Left lung (tissue), 14 donors: ENCODE measurements at places on chromosomes 16 and 17. TPM values are rescaled to one million over a fixed set of nuclear protein-coding genes. Genes with fewer than 3 reads are reported as not detected.

NXPH3 gene
- 1.3 TPM for polyA plus RNA-seq

C1QTNF8 gene
- 0.10 TPM for polyA plus RNA-seq

XYLT1 gene
- 7.7 TPM for polyA plus RNA-seq

DNA sequence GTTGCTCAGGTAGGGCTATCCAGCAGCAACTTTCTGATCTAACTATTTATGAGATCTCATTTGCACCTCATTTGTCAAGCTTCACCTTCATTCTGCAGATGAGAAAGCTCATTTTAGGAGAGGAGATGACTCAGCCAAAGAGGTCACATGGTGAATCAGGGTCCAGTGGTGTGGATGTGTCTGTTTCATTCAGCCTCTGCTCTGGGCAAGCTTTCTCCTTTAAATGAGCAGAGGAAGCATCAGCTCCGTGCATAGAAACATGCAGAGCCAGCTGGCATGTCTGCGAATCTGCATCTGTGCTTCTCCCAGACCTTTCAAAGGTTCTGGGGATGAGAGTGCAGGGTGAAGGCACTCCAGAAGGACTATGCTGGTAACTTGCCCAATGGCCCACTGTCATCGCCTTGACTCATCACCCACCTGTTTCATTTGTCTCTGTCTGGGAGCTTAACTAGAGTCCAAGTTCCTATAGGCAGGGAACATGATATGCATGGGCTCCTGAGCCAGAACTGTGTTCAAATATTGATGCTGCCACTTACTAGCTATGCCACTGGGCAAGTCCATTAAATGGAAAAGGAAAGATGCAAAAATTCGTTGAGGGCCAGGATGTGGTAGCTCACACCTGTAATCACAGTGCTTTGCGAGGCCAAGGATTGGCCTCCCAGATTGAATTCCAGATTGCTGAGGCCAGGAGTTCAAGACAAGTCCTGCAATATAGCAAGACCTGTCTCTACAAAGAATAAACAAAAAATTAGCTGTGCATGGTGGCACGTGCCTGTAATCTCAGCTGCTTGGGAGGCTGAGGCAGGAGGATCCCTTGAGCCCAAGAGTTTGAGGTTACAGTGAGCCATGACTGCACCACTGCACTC, 67.1 kb upstream of the NLK start:
- DNase-seq = no peak

GRCh38 chr16:78421181-78421708, 321.8 kb downstream of the WWOX start:
- DNase-seq = peak; percentile 52

DNA sequence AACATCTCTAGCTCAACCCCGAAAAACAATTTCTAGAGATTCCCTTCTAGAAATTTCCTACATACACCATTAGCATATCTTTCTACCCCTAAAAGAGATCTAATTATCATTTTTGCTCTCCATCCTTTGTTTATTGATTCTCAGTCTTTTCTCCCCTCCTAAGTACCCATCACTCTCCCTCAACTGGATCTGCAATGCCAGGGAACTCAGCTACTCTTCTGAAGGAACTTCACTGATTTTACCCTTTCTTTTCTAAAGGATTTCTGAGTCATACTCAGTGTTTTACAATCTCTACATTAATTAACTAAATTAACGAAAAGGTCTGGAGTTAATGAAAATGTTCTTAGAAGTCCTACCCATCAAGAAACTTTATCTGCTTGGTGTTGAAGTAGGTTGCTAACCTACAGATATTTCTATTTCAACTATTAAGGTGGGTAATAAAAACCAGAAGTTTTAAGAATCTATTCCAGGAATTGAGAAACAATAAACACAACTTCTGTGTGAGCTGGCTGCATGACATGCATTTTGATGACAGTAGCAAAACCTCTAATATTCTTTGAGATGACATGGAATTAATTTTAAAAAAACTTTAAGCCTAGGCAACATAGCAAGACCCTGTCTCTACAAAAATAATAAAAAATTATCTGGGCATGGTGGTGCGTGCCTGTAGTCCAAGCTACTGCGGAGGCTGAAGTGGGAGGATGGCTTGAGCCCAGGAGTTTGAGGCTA, 13.6 kb downstream of the CREBBP start:
- no peak for DNase-seq

DNA sequence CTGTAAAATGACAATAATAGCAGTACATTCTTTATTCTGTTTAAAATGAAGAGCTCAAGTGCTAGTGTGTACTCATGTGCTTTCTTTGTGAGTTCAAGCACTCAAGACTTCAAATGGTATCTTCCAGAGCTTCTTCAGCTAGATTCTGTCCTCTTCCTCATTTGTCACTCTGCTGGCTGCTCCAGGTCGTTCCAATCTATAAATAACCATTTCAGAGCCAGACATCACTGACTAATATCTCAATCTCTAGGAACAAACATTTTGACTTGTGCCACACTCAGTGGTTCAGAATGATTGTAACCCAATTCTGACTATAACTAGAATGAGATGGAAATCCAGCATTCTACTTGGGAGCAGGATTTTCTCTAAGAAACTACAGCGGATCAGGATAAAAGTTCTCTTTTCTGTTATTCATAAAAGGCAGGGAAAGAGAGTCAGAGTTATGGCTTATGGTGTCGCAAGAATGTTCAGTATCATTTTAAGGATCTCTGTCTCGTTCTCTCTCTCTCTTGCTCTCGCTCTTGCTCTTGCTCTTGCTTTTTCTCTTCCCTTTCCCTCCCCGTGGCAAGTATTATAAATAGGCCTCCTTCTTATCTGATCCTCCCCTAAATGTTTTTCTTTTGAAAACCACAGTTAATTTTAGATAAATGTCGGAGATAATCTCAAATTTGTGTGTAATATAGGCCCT, 116.3 kb upstream of the MAF start:
- no peak for DNase-seq

GRCh38 chr16:70714581-70715054, 28.8 kb upstream of the MTSS2 start:
- DNase-seq = no peak

DNA sequence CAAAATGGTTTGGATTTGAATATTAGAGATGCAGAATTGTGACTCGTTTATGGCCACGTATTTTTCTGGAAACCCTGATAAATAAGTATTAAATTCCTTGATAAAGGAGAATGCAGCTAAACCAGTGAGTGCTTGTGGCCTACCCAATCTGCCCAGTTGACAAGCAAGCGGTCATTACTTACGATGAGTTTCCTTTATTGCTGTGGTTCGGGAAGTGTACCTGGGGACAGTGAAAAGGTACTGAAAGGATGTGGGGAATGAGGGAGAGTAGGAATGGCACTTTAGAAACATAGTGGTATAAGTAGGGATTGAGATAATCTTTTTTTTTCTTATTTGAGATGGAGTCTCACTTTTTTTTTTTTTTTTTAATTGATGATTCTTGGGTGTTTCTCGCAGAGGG, 33.8 kb downstream of the RBBP6 start:
- DNase-seq = no peak

GRCh38 chr17:82882715-82883418, 43.0 kb upstream of the ZNF750 start:
- peak; percentile 86 for DNase-seq

GRCh38 chr17:65027305-65027704, 29.2 kb downstream of the GNA13 start:
- no peak for DNase-seq

DNA sequence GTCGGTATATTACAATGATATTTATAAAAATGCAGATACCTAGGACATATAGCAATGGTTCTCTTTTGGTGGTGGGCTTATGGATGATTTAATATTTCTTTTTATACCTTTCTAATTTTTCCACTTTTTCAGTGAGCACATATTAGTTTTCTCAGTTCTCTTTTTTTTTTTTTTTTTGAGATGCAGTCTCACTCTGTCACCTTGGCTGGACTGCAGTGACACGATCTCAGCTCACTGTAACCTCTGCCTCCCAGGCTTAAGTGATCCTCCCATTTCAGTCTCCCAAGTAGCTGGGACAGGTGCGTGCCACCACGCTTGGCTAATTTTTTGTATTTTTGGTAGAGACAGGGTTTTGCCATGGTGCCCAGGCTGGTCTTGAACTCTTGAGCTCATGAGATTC, 15.1 kb downstream of the MAP3K14 start:
- DNase-seq = no peak

GRCh38 chr17:29592850-29593551, at the start of gene ANKRD13B:
TSS of gene ANKRD13B (plus strand) at chr17:29593132. CDS start at chr17:29593622, 490 bp downstream.
- no peak for DNase-seq

TBC1D3G gene
- polyA plus RNA-seq = not detected

- DNase-seq = no peak
These were observed 14.2 kb upstream of the SLC52A1 start for GRCh38 chr17:5049314-5049841.

DNA sequence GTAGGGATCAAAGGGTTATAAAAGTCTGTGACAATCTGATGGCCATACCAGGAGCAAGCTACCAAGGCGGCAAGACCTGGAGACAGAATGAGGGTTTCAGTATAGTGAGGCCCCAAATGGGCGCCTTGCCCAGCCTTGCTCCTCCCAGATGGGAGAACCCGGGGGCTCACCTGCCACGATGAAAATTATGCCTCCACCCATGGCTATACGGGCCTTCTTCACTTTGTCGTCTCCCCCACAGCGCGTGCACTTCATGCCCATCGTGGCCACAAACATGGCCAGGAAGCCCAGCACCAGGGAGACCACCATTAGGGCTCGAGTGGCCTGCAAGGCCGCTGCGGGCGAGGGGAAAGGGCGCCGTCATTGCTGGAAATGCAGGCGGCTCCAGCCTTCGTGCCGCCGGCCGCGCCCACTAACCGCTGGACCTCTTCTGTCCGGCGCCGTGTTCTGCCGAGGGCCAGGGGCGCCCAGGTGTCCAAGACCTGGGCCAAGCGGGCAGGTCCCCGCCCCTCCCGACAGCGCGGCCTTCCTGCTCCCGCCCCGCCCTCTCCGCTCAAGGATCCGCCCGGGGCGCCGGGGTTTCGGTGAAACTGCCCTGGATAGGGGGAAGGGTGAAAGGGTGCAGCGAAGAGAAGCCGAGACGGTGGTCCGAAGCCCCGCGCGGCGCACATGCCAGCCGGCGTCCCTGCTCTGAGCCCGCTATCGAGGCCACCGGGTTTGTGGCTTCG, 1.5 kb downstream of the CLDN7 start:
- no peak for DNase-seq

DNA sequence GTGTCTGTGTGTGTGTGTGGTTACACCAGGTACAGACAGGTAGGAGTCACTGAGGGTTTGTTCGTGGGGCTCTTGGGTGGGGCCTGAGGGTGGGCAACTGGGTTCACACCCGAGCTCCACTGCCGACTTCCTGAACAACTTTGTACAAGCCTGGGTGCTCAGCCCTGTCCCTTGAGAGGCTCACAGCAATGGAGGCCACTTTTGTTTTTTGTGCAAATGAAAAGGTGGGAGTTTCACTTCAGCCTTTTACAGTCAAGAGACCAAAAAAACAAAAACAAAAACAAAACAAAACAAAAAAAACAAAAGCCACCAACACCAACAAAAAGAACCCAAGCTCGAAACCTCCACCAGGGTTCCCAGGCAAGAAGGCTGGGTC, 2.4 kb downstream of the RHBDF2 start:
- no peak for DNase-seq

DNA sequence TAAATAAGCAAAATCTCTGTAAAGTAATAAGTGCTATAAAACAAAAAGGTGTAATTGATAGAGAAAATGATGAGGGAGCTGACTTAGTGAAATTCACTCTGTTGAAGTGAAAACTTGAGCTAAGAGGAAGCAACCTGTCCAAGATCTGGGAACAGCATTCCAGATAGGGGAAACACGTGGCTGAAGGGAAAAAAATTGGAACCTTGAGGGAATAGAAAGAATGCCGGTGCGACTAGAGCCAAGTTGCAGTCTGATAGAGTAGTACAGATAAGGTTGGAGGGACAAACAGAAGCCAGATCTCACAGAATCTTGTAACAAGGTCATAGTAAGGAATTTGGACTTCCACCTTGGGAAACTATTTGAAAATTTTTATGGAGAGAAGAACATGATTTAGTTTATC, 623 bp upstream of the DDX52 start:
- no peak for DNase-seq

DNA sequence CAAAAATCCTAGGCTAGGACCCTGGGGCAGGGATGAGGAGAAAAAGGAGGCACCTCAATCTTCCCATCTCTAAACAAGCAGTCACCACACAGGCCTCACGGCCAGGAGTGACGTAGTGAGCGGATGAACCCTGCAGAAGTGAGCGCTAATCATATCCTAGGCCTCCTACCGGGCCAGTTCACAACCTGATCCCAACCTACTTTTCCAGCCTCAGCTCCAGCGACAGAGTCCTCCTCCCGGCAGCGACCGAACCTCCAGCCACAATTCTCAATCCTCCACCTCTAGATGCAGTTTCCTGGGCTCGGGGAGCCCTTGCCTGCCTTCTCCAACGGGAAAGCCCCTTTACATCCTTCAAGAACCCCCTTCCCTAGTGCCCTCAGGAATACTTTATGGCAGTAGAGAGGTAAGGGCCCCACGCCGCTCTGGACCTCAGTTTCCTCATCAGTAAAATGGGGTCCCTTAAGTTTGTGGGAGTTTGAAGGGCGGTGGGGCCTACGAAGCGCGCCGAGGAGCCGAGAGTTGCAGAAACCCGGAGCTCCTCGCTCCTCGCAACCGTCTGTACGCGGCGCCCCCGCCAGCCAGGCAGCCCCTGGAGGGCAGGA, 1.4 kb downstream of the ZNF668 start:
- no peak for DNase-seq

- no peak for DNase-seq
These were observed 36.6 kb upstream of the HNF1B start for GRCh38 chr17:37781451-37781850.

SULT1A4 gene
- polyA plus RNA-seq = 40.1 TPM

- DNase-seq = no peak
These were observed 4.6 kb downstream of the ARHGAP17 start for GRCh38 chr16:25010542-25010941.

- DNase-seq = no peak
These were observed 36.4 kb downstream of the HEATR3 start for GRCh38 chr16:50102051-50102746.

FOXO3B gene
- 5.8 TPM for polyA plus RNA-seq

- DNase-seq = no peak
These were observed 16.9 kb downstream of the NXN start for GRCh38 chr17:962670-963069.

DNA sequence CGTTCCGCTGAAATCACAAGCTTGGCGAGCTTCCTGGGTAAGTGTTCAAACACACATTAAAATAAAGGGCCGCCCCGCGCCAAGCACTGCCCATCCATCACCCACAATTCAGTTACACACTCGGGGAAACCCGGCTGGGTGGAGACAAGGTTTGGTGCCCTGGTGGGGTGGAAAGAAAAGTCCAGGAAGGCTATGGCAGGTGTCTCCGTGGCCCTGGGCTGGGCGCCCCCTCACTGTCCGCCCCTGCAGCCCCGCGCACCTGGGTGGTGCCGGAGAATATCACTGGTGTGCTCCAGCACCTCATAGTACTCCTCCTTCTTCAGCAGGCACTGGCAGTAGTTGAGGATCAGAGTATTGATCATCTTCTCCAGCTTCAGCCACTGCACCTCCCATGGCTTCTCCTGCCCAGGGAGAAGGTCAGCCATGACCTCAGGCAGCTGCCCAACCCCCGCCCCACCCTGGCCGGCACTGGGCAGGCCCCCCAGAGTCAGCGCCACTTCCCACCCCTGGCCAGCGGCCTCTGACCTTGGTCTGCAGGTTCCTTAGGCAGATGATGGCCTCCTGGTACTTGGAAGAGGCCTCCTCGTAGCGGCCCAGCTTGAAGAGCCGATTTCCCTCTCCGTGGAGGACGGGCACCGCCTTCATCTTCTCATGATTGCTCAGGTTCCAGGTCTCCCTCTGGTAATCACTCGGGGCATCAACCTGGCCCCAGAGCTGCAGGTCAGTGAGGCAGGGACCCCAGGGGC, 8.4 kb downstream of the AIPL1 start:
- no peak for DNase-seq

APOH gene
- polyA plus RNA-seq = 2.5 TPM

- no peak for DNase-seq
These were observed 63.5 kb upstream of the PLCG2 start for GRCh38 chr16:81715358-81716196.
